GM12892 (cell line): ENCODE measurements at places on chromosomes 7 and 10.

GRCh38 chr10:91540733-91541132, 92.1 kb downstream of the PPP1R3C start:
- no peak for DNase-seq

DNA sequence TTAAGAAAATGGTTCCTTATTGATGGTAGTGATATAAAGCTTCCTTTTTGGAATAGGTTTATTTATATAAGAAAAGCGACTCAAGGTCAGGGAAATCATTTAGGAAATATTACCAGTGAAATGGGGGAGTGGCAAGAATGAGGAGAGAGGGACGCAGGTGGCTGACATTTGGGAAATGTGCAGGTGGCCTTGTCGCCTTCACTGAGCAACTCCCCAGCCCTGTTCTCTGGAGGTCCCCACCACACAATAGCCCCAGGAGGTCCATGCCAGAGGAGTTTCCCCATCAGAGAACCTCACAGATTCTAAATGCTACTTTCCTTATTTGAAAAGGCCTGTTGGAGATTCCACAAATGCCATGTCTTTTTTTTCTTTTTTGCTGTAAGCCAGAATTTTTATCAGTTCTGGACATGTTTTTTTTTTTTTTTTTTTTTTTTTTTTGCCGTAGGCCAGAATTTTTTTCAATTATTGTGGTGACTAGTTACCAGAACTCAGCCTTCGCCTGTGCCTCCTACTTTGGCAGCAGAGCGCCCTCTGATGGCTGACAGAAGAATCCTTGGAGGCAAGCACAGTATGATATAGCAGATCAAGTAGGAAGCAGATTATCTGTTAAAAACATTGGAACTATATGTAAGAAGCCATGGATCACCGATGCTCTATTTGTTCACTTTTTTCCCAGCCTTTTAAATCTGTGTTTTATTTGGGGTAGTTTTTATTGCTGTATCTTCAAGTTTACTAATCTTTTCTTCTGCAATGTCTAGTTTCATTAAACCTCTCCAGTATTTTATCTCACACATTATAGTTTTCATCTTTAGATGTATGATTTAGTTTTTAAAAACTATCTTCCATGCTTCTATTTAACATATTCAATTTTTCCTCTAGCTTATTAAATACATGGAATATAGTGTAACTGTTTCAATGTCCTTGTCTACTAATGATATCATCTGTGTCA, 18.6 kb downstream of the OPALIN start:
- no peak for DNase-seq

DNA sequence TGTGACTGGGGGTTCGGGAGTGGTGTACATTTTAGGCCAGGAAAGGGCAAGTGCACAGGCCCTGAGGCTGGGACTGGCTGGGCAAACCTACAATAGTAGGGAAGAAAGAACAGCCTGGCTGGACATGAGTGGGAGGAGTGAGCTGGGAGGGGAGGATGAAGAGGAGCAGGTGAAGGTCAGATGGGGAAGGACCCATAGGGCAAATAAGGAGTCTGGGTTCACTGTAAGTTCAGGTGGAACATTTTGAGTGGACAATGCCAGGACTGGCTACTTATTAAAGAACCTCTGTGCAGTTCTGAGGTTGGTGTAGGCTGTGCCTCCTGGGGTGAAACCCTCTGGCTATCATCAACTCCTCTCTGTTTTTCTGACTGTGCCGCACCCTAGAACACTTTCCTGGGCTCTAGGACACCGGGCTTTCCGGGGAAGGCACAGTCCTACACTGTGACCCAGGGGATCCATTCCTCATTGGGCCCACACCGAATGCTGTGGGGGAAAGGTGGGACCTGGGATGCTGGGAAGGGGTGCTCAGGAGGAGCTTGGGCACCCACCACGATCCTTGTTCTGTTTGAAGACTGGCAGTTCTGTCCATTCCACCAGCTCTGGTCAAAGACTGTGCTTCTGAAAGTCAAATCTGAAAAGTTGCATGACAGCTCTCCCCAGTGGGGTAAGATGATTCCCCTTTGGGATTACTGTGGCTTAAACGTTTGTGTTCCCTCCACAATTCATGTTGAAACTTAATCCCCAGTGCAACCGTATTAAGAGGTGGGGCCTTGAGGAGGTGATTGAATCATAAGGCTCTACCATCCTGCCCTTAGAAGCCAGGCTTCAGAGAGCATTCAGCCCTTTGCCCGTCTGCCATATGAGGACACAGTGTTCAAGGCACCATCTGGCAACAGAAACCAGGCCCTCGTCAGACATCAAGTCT, 4.0 kb upstream of the MMP21 start:
- no peak for DNase-seq

- DNase-seq = no peak
Measured at GRCh38 chr7:576524-577277, 57.1 kb upstream of the PDGFA start.

GRCh38 chr10:35854661-35855060, 212.6 kb upstream of the FZD8 start:
- no peak for DNase-seq

DNA sequence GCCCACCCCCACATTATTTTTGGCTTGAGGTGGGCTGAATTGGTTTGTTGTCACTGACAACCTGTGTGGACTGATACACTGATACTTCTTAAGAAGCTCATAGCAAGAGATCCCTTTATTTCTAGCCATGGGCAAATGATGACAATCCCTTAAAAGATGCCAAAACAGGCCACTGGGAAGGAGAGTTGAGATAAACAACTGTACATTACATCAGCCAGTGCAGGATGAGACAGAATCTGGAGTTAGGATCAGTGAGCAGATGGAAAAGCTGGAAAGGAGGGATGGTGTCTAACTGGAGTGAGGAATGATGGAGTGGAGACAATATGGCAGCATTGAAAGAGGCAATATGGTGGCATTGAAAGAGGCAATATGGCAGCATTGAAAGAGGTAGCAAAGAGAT, 195.9 kb upstream of the LYZL2 start:
- no peak for DNase-seq

- DNase-seq = no peak
Measured at GRCh38 chr7:147579148-147579547, 1011.4 kb upstream of the C7orf33 start.

DNA sequence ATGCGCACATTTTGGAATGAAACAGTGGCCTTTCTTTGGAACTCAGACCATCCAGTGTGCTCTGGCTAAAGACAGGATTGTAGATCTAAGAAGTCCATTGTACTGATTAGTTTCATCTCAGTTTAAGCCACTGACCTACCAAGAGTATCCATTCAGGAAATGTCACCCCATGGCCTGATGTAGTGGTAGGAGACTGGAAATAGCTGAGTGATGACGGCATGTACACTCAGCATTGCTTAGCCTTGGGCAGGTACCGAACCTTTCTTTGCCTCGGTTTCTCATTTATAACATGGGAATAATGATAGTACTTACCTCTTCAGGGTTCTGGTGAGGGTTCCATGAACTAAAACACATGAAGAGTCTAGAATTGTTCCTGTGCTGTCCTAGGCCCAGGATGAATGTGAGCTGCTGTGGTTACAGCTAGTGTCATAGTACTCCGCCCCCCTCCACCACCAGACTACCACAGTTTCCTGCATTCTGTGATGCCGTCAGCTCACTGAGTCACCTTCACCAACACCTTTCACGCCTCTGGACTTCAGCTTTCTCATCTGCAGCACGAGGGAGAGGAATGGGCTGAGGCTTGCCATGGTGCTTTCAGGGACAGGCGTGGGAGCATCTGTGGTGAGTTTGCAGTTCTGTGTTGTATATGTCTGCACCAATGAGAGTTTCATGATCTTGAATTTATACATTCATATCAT, 484.0 kb upstream of the GALNT17 start:
- no peak for DNase-seq
